ENCODE measurements at places on chromosomes 3 and 15. TPM values are rescaled to one million over a fixed set of nuclear protein-coding genes. Genes with fewer than 3 reads are reported as not detected.

DNA sequence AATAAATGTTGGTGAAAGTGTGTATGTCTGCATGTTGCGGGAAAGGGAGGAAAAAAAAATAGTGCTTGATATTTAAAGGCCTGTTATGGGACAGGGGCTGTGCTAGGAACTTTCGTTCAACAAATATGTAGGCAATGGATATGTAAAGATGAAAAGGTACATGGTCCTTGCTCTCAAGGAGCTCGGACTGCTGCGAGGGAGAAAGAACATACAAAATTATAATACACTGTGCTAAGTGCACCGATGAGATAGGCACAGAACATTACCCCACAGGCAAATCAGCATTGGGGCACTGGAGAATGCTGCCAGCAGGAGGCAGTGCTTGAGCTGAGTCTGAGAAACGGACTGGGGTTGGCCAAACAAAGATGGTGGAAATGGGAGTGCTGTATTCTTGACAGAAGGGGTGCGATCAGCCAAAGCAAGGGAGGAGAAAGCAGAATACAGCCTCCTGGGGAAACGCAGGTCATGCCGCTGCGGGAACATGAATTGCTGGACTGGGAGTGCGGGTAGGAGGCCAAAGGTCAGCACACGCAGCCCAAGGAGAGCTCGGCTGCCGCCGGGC, 649 bp downstream of the C15orf40 start:
- DNase-seq: peak; percentile 61

DNA sequence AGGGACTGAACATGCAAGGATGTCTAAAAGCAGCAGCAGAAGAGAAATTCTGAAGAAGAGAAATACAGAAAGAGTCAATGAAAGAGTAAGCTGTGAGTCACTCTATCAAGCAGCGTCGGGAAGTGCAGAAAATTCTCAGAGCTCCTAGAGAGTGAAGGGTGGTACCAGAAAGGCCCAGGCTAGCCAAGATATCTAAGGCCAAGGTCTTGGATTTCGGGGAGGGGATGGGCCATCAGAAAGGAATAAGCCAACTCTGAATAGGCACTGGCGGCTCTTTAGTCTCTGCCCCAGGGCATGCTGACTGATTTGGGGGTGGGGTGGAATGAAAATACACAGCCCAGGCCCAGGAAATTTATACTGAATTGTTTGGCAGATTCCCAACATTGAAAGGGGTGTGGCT, 70.8 kb downstream of the GPR156 start:
- DNase-seq: no peak

DNA sequence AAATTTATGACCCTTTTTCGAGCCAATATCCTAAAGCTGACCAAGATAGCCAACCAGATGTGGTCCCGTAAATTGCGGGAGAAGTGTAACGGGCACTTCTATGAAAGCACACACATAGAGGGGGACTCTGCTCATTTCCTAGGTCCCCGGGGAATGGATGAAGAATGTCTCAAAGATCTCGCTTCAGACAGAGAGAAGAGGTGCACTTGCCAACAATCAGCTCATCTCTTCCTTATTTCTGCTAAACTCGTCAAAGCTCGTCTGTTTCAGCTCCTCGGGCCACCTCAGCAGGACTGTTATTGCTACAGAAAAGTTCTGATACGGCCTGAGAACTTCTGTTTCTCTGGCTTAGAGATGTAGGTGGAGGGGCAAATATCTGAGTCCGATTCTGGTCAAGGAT, 71.8 kb downstream of the TM2D3 start:
- DNase-seq: no peak

Gene CCDC54
- total RNA-seq: not detected

GRCh38 chr3:4976109-4976508, 3.1 kb upstream of the BHLHE40 start:
- DNase-seq: peak; percentile 40

Gene OCA2
- 0.68 TPM for total RNA-seq

Gene SRPRB
- total RNA-seq: 6.2 TPM

DNA sequence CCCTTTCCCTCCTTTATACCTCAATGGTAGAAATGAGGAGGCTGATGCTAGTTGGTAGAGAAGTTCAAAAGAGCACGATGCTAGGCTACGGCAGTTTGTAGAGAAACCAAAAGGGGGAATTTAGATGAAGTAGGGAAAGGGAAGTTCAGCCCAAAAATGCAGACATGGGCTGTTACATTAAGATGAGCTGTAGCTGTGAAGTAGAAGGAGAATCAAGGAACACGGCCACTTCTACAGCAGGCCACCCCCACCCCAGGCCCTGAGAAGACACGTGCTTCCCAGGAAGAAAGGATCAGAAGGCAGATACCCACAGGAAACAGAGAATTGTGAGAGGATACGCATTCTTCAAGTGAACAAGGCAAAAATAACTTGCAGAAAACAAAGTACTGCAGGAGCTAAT, 2.1 kb upstream of the PARP14 start:
- DNase-seq: no peak

GRCh38 chr3:66038384-66038725, 363 bp downstream of the MAGI1 start:
- no peak for DNase-seq
